ELR (cell line): ENCODE measurements at places on chromosomes 1 and 21.

- no peak for DNase-seq
These were observed 173.4 kb downstream of the S1PR1 start for GRCh38 chr1:101410048-101410878.

DNA sequence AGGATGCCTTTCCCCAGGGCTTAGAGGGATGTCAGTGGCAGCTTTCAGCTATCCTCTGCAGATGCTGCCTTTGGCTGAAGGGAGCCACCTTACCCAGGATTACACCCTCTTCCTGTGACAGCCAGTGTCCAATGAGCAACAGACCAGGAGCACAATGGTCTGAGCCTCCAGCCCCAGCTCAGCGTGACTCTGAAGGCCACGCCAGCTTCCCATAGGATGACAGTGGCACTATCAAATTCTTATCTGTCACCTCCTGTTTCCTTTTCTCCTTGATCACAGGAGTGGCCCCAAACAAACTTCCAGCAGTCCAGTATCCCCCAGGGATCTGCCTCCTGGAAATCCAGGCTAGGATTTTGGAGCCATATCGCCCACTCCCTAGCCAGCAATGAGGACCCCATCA, 226.9 kb downstream of the SETD4 start:
- DNase-seq, result no peak

- DNase-seq, result no peak
These were observed 5.4 kb downstream of the MEX3A start for GRCh38 chr1:156076609-156077429.

DNA sequence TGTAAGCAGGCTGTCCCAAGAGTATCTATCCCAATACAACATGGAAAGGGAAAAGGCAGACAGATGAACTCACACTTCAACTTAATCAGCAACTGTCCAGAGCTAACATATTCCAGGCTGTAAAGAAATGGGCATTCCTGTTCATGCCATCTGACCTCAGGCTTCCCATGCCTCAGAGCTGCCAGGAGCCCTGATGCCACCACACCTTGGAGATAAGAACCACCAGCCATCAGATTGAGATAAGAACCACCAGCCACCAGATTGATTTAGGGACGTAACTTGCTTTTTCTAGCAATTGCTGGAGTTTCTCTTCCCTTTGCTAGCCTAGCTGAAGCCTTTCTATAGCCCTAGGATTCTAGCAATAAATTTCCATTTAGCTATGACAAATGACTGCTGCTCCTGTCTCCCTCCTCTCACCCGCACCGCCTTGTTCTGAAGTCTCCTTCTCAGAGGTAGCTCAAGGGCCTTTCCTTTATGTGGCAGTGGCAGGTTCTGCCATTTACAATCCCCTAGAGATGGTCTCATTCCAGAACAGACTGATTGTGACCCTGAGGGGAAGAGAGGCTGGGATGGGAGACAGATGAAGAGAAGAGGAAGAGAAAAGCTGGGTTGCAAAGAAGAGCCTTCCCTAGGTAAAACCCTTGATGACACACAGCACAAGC, 88.0 kb upstream of the CTTNBP2NL start:
- DNase-seq, result no peak

GRCh38 chr1:234556245-234556943, 53.6 kb downstream of the IRF2BP2 start:
- no peak for DNase-seq

DNA sequence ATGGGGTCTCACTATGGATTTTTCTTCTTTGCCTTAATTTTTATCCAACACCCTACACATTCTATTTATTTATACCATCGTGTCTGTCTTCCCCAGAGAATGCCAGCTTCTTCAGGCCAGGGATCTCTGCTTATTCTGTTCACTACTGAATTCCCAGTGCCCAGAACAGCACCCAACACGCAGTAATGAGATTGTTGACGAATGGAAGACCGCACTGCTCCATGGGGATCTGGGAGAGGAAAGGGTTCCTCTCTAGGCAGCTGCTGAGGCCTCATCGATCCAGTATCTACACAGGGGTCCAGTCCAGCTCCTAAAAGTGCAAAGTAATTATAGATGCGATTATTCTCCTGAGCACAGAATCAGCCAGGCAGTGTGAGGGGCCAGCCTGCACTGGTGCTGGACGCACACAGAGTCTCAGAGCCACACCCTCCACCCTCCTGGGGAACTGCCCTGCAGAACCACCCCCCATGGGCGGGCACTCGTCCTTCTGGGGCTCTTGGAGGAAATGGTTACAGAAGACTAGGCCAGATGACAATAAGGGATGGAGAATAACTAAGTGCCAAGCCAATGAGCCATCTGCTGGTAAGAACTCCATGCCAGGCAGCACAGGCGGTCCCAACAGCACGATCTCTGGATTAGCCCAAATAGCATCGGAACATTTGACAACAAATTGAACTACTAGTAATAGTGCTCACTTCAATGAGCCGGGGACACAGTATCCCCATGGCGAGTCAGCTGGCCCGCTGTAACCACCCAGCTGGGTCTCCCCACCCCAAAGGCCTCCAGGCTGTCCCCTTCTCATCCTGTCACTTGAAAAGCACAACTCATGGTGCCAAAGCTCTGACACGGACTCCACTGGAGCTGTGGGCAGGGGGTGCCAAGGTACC, 1.7 kb upstream of the PDE9A start:
- no peak for DNase-seq

DNA sequence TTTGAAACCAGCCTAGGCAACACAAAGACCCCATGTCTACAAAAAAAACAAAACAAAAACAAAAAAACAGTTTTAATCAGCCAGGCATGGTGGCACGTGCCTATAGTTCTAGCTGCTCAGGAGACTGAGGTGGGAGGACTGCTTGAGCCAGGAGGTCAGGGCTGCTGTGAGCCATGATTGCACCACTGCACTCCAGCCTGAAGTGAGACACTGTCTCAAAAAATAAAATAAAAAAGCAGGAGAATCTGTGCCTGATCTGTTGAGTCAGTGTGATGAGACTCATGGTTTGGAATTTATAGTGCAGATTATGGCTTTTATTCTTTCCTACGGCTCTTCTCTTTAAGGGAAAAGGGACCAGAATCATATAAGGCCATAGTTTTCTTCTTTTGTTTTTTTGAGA, 16.5 kb downstream of the TRIT1 start:
- peak; percentile 86 for DNase-seq

- DNase-seq, result peak; percentile 61
These were observed 129.6 kb downstream of the USH2A start for GRCh38 chr1:216293683-216294082.

DNA sequence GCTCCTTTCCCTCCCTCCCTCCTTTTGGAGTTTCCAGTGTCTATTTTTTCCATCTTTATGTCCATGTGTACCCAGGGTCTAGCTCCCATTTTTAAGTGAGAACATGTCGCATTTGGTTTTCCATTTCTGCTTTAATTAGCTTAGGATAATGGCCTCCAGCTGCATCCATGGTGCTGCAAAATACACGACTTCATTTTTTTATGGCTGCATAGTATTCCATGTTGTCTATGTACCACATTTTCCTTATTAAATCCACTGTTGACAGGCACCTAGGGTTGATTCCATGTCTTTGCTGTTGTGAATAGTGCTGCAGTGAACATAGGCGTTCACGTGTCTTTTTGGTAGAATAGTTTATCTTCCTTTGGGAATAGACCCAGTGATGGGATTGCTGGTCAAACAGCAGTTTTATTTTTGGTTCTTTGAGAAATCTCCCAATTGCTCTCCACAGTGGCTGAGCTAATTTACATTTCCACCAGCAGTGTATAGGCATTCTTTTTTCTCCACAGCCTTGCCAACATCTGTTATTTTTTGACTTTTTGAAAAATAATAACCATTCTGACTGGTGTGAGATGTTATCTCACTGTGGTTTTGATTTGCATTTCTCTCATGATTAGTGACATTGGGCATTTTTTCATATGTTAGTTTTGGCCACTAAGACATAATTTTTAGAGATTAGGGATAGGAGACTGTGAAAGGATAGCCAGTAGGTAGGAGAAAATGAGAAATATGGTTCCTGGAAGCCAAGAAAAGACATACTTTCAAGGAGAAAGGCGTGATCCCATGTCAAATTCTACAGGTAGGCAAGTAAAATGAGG, 50.4 kb downstream of the ADAMTS1 start:
- DNase-seq, result no peak

DNA sequence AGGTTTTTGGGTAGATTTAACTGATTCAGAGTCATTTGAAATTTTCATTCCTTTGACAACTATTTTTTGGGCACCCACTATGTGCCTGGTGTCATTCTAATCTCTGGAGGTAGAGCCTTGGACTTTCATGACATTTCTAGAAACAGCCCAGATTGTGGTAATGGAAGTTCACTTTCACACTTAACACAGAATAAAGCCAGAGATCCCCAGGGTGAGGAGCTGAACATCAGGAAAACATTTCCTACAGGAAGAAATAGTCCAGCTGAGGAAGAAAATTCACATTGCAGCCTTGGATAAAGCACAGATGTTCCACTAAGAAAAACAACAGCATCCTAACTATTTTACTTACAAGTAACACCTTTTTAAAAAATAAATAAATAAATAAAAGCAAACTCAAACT, 102.4 kb upstream of the KRTAP19-8 start:
- DNase-seq, result no peak

GRCh38 chr1:149848340-149849110, 50.8 kb upstream of the BOLA1 start:
- peak; percentile 32 for DNase-seq

GRCh38 chr1:223748773-223749733, 36.7 kb downstream of the CAPN2 start:
- DNase-seq, result peak; percentile 58

GRCh38 chr1:90798344-90798743, 81.2 kb upstream of the BARHL2 start:
- no peak for DNase-seq

GRCh38 chr1:52892424-52893215, 28.9 kb downstream of the ECHDC2 start:
- no peak for DNase-seq

GRCh38 chr1:167676916-167677848, 44.6 kb upstream of the MPZL1 start:
- DNase-seq, result no peak

DNA sequence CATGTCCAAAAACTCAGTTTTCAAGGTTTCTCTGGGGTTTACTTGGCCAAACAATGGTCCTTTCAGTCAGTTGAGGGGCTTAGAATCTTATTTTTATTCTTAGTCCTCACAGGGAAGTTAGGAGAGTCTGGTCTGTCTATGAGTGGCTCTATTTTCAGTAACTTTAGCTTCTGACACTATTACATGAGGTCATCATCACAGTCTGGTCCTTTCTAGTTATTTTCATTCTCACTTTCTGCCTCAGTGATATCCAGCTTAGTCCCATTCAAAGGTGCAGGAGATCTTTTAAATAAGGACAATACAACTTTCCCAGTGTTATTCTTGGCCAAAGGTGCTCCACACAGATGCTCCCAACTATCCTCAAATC, 30.0 kb upstream of the FGGY start:
- DNase-seq, result no peak

- DNase-seq, result peak; percentile 51
These were observed at the start of gene NES for GRCh38 chr1:156676820-156677615. TSS of gene NES (minus strand) at chr1:156677407. CDS start at chr1:156677264, 143 bp downstream.

GRCh38 chr1:50631161-50631560, 207.9 kb upstream of the DMRTA2 start:
- no peak for DNase-seq

GRCh38 chr1:101259744-101260148, 22.9 kb downstream of the S1PR1 start:
- peak; percentile 93 for DNase-seq

DNA sequence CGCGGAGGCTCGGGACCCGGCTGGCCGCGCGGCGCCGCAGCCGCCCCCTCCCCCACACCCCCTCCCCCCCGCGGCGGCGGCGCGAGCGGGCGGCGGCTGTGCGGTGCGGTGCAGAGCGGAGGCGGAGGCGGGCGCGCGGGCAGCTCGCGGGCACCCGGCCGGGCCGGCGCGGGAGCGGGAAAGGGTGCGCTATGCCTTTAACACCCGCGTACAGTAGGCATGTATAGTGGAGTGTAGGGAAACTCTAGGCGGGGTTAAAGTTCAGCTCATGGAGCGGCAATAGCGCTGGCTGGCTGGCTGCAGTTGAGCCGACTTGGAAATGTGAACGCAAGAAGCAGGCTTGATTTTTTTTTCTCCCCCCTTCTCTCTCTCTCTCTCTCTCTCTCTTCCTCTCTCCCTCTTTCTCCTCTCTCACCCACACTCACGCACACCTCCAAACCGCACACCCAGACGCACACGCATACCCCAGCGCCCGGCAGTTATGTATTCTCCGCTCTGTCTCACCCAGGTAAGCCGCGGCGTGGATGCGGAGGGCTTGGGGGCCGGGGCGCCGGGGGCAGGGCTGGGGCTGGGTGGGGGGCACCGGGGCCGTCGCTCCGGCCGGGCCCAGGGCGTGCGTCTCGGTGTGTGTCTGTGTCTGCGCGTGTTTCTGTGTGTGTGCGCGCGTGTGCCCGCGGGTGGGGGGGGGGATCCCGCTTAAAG, at the start of gene NFIA:
Gene NFIA (plus strand): TSS at position 251 of the 702 bp plus-strand sequence.
- DNase-seq, result peak; percentile 68

- DNase-seq, result no peak
These were observed 7.6 kb upstream of the OTUD7B start for GRCh38 chr1:150018165-150018564.

DNA sequence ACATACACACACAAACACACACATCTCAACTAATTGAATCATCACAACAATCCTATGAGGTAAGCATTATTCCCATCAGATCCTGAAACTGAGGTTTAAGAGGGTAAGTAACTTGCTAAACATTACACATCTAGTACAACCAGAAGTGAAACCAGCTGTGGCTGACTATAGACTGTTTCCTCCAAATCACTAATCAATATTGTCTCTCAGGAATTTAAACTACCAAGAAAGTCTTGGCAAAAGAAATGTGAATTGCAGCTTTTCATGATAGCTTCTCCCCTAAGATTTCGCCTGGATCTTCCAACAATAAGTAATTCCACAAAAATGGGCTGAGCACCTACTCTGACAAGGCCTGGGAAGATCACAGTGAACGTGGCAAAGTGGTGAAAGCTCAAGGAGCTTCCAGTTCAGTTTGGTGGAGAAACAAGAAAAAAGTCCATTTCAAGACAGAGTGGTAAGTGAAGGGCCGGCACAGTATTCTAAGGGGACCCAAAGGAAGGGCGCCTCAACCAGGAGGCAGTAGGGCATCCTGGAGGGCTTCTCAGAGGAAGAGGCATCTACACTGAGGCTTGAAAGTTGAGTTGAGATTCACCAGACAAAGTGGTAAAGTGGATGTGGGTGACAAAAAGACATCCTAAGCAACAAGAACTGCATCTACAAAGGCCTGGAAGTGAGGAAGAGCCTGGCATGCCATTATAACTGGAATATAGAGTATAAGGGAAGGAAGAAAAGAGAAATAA, 22.1 kb downstream of the LRRC52 start:
- no peak for DNase-seq

GRCh38 chr1:24315391-24315790, 3.8 kb upstream of the GRHL3 start:
- no peak for DNase-seq
